ENCODE measurements at places on chromosomes 11 and 22.

- DNase-seq = no peak
Observed at GRCh38 chr11:30317030-30317429, 5.9 kb upstream of the ARL14EP start.

DNA sequence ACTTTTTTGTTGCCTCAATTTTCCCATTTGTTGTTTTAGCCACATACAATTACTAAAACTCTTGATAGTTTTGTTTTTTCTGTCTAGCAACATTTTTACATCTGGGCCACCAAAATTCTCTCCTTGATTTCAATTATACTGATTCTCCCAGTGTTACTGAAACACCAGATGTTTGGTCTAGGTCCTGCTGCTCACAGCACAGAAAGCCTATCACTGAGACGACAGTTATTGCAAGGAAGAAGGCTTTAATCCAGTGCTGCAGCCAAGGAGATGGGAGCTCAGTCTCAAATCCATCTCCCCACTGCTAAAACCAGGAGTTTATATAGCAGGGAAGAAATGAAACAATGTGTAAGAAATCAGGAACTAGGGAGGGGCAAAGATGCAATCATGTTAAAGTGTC is 837.7 kb upstream of the CNTN5 start:
- DNase-seq = no peak

- DNase-seq = no peak
Observed at GRCh38 chr11:94066901-94067429, 45.8 kb downstream of the HEPHL1 start.

DNA sequence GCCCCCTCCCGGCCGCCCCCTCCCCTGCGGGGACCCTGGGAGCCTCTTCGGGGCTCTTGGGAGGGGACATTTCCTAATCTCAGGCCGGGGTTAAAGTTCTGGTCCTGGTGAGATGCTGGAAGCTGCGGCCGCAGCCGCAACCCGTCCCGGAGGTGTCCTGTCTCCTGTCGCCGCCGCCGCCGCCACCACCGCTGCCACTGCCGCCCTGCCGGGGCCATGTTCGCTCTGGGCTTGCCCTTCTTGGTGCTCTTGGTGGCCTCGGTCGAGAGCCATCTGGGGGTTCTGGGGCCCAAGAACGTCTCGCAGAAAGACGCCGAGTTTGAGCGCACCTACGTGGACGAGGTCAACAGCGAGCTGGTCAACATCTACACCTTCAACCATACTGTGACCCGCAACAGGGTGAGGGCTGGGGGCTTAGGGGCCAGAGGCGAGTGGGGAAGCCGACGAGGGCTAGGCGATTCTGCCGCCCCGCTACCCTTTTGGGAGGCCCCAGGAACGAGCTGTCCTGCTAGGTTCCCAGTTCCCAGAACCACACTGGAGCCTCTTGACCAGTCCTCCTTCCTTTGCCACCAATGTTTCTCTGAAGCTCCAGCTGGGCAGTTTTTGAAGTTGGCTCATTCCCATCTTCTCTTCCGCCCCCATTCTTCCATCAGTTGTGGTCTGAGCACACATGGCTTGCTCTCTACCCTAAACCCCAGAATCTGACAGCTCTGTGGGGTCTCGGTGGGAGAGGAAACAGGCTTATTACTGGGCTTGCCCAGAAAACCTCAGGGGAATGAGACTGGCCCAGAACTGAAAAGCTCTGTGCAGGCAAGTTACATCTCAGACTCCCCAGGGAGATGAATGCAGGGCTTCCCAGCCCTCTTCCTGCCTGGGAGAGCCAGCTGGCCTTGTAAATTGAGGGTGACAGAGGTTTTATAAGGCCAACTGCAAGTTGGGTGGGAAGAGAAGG is 781 bp downstream of the SIDT2 start:
- peak; percentile 21 for DNase-seq

DNA sequence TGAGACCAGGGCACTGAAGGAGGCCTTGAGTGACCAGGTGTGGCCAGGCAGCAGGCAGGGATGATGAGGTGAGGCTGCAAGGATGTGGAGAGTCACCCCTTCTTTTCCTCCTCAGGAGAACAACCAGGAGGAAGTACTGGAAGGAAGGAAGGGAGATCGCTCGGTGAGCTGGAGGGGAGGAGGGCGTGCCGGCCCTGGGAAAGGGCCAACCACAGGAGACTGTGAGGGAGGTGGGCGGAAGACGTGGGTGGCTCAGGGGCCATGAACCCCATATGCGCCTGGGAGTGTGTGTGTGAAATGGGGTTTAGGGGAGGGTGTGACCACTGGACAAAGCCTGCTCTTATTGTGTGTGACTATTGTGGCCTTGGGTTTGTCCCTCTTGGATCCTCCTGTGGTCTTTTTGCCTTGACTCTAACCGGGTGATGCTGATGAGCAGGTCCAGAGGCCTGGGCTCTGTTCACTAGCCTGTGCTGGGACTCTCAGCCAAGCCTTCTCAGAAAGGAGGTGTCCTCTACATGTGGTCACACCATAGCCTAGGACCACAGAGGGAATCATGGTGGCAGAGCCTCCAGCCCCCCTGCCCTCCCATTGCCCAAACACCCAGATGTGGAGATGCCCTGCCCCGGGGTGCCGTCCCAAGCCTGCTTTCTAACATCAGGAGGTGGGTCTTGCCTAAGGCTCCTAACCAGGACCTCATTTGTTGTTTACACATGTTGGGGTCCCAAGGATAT is 41.3 kb upstream of the TUB start:
- no peak for DNase-seq

Data from omental fat pad (tissue), 4 donors.